Tibial artery (tissue), 4 donors: ENCODE measurements at places on chromosomes 12 and 14.

GRCh38 chr14:33539918-33540357 lies 410.9 kb downstream of the EGLN3 start:
- DNase-seq: no peak

DNA sequence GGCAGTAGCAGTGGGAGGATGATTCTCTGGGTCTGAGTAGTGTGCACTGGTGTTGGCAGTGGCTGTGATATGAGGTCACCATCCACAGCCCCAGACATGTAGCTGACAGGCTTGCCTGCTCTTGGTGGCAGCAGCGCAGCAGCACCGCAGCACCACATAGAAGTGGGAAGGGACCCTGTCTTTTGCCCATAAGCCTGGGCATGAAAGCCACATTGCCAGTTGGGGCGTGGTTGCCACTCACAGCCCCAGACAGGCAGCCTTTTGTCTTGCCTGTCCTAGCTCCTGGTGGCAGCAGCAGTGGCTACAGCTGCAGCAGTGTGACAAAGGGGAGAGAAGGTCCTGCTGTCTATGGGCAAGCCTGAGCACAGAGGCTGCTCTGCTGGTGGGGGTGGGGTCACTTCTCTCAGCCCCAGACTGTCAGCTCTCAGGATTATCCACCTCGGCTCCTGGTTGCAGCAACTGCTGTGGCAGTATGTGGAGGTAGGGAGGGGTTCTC lies 71.5 kb downstream of the BRMS1L start:
- no peak for DNase-seq

DNA sequence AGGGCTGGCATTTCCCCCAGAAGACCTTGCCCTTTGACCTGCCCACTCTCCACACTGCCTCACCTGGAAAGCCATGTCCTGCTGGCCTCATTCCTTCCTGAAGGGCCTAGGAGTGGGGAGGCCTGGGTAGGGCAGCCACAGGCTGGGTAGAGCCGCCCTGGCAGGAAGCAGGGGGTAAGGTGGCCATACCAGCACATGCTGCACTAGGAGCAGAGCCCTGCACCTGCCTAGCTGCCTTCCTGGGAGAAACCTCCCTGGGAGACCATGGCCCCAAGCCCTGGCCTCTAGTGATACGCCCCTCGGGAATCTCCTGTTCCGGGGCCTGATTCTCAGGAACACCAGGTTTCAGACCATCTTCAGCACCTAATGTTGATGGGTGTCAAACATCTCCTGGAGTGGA lies 65.8 kb downstream of the TSPAN11 start:
- no peak for DNase-seq

DNA sequence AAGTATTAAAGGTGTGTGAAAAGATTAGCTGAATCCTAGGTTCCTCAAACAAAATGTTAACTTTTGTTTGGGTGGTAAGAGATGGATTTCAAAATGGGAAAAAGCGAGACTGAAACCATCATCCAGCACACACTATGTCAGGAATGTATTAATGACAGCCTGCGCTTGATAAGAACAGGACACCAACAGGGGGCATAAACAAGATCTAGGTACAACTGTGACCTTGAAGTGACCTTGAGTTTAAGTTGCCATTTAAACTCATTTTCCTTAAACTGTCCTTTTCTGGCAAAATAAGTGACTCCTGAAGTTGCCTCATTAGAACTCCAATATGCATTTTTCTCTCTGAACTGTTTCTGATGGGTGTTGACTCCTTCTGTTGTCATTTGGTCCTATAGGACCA lies 17.1 kb downstream of the PRKCH start:
- DNase-seq: no peak

DNA sequence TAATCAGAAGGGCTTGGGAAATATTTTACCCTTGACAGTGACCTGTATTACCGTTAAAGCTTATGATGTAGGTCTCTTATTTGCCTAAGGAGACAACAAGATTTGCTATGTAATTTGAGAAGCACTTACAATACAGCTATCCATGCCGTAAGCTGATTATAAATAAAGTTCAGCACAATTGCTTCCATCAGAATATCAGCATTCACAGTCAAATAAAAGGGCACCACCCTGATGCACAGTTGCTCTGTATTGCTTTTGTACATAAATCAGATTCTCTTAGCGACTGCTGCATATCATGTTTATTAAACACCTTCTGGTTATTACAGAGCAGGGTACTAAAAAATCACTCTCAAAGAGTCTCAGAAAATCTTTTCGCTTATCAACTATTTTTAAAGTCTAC lies 67.3 kb upstream of the VRK1 start:
- DNase-seq: no peak

DNA sequence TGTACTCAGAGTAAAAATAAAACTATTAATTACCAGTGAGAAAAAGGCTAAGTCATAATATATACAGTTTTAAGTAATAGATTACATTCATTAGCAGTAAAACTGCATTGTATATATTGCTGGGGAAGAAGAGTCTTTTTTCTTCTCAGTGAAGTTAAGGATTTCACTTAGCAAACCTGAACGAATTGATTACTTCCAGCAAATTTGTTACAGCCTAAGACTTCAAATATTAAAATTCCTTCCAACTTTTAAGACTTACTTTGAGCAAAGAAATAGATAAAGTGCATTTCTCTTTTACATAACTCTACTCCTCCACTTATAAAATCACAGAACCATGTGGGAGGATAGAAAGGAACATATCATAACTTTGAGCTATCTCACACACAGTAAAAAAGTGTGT lies 43.3 kb downstream of the PIK3C2G start:
- no peak for DNase-seq

GRCh38 chr12:16163146-16163545 lies 114.3 kb downstream of the SLC15A5 start:
- no peak for DNase-seq

- no peak for DNase-seq
These were observed 401.8 kb upstream of the TMPO start for GRCh38 chr12:98113548-98113947.

DNA sequence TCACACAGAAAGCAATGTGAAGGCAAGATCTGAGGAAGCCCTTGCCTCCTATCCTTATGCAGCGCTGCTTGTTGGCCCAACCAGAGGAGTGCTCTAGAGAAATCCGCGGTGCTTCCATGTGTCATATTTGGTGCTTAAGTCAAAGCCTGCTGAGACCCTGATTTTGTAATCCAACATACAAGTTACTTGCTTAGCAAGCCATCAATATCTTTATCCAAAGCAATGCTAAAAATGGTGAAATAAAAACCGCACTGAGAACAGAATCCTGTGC lies 250.0 kb downstream of the MED13L start:
- DNase-seq: no peak

- peak; percentile 75 for DNase-seq
These were observed 192.9 kb downstream of the C12orf75 start for GRCh38 chr12:105523164-105524057.

DNA sequence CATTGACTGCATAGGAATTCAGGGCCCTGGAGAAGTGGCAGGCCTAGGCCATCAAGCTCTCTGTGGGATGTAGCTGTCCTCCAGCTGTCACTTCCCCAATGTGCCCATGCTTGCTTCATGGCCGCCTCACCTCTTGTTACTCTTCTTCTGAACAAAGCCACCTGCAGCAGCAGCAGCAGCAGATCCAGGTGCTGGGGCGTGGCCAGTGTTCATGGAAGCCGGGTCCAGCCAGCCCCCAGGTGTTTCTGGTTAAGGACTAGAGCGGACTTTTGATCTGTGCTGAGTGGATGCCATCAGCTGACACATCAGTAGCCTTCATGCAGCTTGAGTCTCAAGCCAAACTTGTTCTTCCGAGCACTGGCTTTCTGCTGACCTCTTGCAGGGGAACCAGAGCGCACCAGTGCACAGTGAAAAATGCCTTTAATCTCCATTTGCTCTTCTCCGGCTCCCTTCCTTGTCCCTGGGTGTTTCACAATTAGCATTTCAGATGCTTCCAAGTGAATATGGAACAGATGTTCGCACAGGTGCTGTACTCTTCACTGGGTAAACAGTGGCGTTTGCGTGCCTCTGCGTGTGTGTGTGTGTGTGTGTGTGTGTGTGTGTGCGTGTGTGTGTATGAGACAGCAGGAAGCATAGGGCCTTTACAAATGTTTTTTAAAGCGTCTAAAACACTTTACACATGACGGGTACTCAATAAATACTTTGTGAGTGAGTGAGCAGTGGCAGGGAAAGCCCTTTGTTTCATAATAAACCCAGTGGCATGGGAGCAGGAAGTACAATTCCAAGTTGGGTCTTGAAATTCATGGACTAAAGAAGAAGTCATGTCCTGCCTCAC lies 20.1 kb downstream of the TPCN1 start:
- no peak for DNase-seq

DNA sequence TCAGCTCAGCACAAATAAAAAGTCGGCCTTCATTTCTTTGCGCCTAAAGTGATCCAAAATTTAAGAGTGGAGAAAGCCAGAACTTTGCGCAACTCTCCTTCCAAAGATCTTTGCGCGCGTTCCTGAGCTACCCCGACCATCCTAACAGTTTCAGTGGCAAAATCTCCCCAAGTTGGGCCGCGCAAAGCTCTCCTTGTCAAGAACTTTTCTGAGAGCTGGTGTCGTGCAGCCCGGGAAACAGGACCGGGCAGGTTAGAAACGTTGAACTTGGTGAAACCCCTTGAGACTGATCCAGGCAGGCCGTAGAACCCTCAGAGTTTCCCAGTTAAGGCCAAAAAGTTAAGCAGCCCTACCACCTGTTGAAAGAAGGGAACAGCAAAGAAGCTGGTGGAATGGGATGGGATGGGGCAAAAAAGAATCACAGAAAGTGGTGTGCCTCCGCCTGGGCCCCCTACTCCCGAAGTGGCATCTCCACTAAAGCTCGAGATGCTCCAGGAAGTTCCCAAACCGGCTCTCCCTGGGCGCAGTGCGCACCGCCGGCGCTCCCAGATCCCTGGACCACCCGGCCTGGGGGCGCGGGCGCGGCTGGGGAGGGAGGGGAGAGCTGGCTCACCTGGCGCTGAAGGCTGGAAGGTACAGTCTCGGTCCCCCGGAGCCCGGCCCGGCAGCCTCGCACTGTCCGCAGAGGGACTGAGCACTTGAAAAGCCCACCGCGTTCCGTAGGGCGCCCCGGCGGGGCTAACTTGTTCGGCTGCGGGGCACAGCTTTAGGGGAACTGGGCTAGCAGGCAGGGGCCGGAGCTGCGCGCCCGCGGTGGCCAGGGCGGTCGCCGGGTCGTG lies 768 bp downstream of the DBX2 start:
- no peak for DNase-seq

GRCh38 chr12:86233126-86233525 lies 23.1 kb downstream of the MGAT4C start:
- DNase-seq: no peak

GRCh38 chr14:95040708-95041476 lies 116.4 kb downstream of the DICER1 start:
- DNase-seq: no peak

DNA sequence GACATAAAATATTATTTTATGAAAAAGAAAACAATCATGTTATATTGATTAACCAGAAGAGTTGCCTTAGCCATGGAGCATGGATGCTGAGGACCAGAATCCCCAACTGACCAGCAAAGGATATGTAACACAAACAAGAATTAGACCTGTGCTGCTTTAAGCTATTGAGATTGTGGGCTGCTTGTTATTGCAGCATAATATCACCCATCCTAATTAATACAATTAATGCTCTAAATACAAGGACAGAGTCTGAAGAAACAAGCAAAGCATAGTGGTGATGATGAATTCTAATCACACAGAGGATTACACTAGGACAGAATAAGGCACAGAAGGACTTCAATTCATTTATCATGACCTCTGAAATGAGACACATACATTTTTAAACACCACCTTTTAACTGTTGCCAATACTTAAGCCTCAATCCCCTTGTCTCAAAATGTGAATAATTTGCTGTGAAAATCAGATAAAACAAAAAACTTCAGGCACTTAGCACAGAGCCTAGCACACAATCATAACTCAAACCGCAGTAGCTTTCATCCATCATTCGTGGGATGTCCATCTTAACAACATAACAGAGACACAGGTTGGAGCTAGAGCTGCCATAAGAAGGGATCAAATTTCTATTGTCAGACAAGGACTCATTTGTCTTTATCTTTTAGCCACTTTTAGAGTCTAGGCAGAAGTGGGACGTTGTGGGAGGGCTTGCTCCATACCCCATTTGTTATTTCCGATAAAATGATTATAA lies 449.6 kb upstream of the DCN start:
- DNase-seq: no peak

- DNase-seq: no peak
These were observed 22.6 kb downstream of the INSM2 start for GRCh38 chr14:35556548-35556947.

DNA sequence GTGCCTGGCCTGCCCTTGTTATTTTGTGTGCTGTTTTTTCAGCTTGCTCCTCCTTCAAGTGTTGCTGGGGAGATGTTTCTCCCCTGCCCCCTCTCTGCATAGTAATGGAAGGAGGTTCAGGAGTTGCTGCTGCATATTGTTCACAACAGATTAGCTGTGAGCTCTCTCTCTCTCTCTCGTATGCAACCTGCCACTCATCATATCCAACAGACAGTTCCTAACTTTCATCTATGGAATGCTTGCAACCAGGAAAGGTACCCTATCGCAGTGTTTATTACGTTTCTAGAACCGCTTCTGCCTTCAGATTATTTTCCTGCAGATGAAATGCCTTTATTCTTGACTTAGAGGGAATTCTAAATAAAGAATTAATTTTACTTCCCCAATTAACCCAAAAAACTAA lies 372.9 kb downstream of the RMST start:
- no peak for DNase-seq

- no peak for DNase-seq
These were observed 119.3 kb upstream of the OVCH1 start for GRCh38 chr12:29616664-29617406.

DNA sequence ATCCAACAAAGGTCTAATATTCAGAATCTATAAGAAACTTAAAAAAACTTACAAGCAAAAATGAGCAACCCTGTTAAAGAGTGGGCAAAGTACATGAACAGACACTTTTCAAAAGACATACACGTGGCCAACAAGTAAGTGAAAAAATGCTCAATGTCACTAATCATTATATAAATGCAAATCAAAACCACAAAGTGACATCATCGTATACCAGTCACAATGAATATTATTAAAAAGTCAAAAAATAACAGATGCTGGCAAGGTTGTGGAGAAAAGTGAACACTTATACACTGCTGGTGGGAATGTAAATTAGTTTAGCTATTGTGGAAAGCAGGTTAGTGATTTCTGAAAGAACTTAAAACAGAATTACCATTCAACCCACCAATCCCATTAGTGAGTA lies 199.1 kb downstream of the SNAPC1 start:
- DNase-seq: no peak

DNA sequence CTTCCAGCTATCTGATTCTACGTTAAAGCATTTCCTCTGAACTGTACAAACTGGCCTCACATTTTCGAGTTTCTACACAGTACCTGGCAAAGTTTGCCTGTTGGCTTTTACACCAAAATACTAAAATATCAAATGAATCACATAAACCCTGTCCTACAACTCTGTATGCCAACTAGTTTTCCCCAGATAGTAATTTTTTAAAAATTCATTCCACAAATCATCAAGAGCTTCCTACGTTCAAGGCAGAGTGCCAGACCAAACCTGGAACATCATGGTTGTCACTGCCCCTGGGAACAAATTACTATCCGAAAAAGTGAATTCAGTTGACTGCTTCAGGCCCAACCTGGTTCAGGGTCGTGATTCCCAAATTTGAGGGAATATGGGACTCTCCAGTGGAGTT lies 2.1 kb downstream of the TMEM30B start:
- peak; percentile 25 for DNase-seq
